ENCODE measurements at places on chromosomes 6 and 20. TPM values are rescaled to one million over a fixed set of nuclear protein-coding genes. Genes with fewer than 3 reads are reported as not detected.
A peak's percentile ranks its signal among the peaks of the same experiment; 100 is the strongest.

Gene RAET1G
- not detected for total RNA-seq

Gene MCCD1
- total RNA-seq, result not detected

DNA sequence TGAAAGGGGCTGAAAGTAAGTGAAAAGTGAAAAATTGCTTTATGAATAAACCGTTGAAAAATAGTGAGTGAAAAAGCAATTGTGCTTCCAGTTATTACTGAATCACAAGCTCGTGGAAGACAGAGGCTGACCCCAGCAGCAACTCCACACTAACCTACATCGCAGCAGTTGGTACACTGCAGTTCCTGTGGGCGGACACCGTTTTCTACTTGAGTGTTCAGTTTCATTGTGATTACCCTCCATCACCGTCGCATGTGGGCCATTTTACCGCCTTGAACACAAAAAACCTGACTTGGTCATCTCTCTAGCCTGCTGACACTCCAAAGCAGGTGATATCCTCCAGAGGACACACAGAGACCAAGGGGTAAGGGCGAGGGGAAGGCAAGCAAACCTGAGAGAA, 28.4 kb downstream of the PRDM1 start:
- peak; percentile 81 for DNase-seq
- peaks cover 72% of the 10 kb centered on the region for H3K4me1 ChIP-seq
- H3K27me3 ChIP-seq, result no peaks in the 10 kb centered on the region
- peak overlapping the region; percentile 36 for H3K4me3 ChIP-seq

Gene SYCP2L
- not detected for total RNA-seq

Gene DCDC2
- total RNA-seq, result not detected

DNA sequence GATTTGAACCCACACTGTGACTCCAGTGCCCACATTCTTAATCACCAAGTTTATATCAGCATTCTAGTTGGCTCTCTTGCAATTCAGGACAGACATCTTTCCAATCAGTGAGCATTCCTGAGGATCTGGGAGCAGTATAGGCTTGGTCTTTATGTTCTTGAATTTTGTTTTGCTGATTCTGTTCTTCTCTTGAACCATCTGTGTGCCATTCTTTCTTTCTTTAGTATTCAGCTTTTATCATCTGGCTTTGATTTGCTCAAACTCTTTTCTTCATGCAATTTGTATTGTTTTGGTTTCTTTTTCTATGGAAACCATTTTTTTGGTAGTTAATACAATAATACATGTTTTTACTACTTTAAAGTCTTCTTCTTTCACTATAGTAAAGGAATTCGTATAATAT, 162.4 kb downstream of the CD109 start:
- no peak overlapping the region for H3K27ac ChIP-seq
- no peak for DNase-seq
- H3K4me1 ChIP-seq, result no peaks in the 10 kb centered on the region
- no peaks in the 10 kb centered on the region for H3K27me3 ChIP-seq
- H3K36me3 ChIP-seq, result peaks cover 1% of the 10 kb centered on the region

Gene BICRAL
- 12.9 TPM for total RNA-seq

GRCh38 chr6:41093729-41094128, 21.0 kb downstream of the NFYA start:
- no peak overlapping the region for H3K27ac ChIP-seq
- H3K36me3 ChIP-seq, result peaks cover 76% of the 10 kb centered on the region
- H3K4me1 ChIP-seq, result peaks cover 3% of the 10 kb centered on the region
- no peak overlapping the region for H3K4me3 ChIP-seq
- no peaks in the 10 kb centered on the region for H3K27me3 ChIP-seq

DNA sequence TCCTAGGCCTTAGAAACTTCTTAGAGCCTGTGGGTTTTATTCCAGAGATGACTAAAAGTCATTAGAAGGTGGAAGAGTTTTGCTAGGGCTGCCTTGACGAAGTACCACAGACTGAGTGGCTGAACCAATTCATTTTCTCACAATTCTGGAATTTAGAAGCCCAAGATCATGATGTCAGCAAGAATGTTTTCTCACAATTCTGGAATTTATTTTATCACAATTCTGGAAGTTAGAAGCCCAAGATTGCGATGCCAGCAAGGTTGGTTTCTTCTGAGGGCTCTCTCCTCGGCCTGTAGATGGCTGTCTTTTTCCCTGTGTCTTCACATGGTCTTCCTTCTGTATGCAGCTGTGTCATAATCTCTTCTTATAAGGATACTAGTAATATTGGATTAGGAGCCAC, 672.9 kb upstream of the MARCKS start:
- no peak overlapping the region for H3K27ac ChIP-seq
- no peak for DNase-seq
- no peak overlapping the region for H3K4me3 ChIP-seq
- no peaks in the 10 kb centered on the region for H3K36me3 ChIP-seq

- H3K27ac ChIP-seq, result peak overlapping the region; percentile 83
- H3K36me3 ChIP-seq, result peaks cover 55% of the 10 kb centered on the region
- no peaks in the 10 kb centered on the region for H3K27me3 ChIP-seq
Observed at GRCh38 chr6:160027931-160028330, 59.0 kb downstream of the IGF2R start.

GRCh38 chr20:63775096-63775978, 35.8 kb downstream of the SLC2A4RG start:
- no peaks in the 10 kb centered on the region for H3K4me1 ChIP-seq
- peak; percentile 72 for DNase-seq
- H3K36me3 ChIP-seq, result no peaks in the 10 kb centered on the region

DNA sequence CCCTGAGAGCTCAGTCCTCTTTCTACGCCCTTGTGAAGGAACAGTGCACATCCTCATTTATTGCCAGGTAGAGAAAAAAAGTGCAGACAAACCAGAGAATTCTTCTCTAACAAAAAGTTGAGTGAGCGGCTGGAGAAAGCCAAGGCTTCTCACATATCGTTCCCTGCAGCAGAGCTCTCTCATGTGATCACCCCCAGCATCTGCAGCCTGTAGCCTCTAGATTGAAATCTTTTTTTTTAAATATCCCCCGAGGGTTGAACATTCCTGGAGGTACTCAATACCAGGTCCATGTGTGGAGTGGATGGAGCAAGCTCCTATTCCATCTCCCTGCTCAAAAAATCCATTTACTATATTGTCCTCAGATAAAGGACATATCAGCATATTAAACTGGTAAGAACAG, 22.9 kb upstream of the ZNF133 start:
- H3K36me3 ChIP-seq, result no peaks in the 10 kb centered on the region
- peaks cover 14% of the 10 kb centered on the region for H3K27me3 ChIP-seq
- H3K4me1 ChIP-seq, result no peaks in the 10 kb centered on the region
- no peak overlapping the region for H3K4me3 ChIP-seq

- DNase-seq, result no peak
- H3K4me3 ChIP-seq, result no peak overlapping the region
- no peak overlapping the region for H3K27ac ChIP-seq
- no peaks in the 10 kb centered on the region for H3K27me3 ChIP-seq
- peaks cover 8% of the 10 kb centered on the region for H3K36me3 ChIP-seq
Observed at GRCh38 chr6:121319112-121319553, 15.1 kb downstream of the TBC1D32 start.

GRCh38 chr20:45323731-45324130, 15.6 kb upstream of the MATN4 start:
- peaks cover 24% of the 10 kb centered on the region for H3K4me1 ChIP-seq
- H3K4me3 ChIP-seq, result no peak overlapping the region
- DNase-seq, result no peak
- no peak overlapping the region for H3K27ac ChIP-seq
- H3K27me3 ChIP-seq, result no peaks in the 10 kb centered on the region

DNA sequence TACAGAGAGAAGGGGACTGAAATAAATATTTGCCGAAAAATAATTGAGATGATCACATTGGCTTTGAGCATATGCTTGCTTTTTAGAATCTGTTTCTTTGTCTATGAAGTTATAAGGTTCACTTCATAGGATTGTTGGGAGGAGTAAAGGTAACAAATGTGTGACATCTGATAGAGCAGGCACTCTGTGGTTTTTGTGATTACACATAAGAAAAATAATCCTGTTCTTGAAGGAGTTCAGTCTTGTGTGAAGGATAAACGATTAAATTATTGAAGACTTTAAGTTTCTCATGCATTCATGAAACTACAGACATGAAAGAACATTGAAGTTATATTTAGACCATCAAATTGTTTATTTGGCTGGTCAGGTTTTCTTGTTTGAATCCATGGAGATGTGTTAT, 45.0 kb downstream of the QKI start:
- no peak for DNase-seq
- H3K4me3 ChIP-seq, result peak overlapping the region; percentile 35
- peak overlapping the region; percentile 60 for H3K27ac ChIP-seq
- no peaks in the 10 kb centered on the region for H3K27me3 ChIP-seq

DNA sequence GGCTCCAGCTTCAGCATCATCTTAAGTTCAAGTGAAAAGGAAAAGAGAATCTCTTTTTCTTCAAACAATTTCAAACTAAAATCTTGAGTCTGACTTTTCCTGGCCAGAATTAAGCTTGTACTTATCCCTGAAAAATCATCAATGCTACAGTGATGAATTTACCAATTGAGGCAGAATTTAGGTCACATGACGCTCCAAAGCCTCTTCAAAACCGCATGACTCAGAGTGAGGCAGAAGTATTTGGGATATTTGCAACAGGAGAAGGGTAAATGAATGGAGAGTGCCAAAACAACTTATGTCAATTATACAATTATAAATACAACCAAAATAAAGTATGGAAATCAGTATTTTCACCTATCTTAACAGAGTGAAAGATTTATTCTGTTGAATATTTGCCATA, 515.5 kb downstream of the COL12A1 start:
- no peaks in the 10 kb centered on the region for H3K4me1 ChIP-seq
- H3K27ac ChIP-seq, result no peak overlapping the region
- no peaks in the 10 kb centered on the region for H3K27me3 ChIP-seq

Gene RUNX2
- total RNA-seq, result 18.3 TPM

- no peak overlapping the region for H3K4me3 ChIP-seq
- peaks cover 6% of the 10 kb centered on the region for H3K27me3 ChIP-seq
- no peak for DNase-seq
Observed at GRCh38 chr6:119858901-119859300, 509.3 kb upstream of the MAN1A1 start.
